ENCODE measurements at places on chromosomes 13 and 19.

GRCh38 chr13:58025821-58026220 lies 394.3 kb downstream of the PCDH17 start:
- no peak for DNase-seq

- DNase-seq: no peak
Observed at GRCh38 chr13:97432232-97432916, 1.6 kb upstream of the RAP2A start.

DNA sequence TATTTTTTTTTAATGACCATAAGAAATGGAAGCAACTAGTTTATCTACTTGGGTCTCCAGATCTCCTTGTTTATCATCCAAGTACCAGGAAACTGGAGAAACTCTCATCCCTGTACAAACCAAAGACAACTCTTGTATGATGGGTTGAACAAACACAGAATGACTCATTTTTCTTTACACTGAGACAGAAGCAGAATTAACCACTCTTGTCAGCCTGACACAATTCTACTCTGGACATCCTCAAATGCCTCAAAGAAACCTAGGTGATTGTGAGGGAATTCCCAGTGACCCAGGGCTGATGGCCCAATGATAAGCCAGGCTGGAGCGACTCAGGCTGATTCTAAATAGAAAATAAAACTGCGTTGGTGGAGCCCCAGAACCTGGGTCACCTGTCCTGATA lies 151.5 kb downstream of the ZNF737 start:
- DNase-seq: no peak

- no peak for DNase-seq
Observed at GRCh38 chr13:44363631-44364344, 9.8 kb upstream of the SERP2 start.

DNA sequence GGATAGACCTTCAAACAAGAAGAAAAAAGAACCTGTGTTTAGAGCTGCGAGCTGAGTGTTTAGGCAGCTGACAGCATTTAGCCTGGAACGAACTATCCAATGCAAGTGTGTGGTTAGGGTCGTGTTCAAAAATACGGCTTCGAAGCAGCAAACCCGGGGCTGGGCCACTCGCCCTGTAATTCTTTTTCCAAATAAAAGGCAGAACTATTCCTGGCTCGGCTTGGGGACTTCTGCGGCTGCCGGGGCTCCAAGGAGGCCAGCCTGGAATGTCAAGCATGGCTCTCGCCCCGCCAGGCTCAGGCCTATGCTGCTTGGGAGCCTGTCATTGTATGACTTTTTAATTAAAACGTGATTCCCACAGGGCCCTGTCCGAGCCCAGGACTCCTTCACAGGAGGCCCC lies 51.7 kb upstream of the KLF2 start:
- DNase-seq: no peak

DNA sequence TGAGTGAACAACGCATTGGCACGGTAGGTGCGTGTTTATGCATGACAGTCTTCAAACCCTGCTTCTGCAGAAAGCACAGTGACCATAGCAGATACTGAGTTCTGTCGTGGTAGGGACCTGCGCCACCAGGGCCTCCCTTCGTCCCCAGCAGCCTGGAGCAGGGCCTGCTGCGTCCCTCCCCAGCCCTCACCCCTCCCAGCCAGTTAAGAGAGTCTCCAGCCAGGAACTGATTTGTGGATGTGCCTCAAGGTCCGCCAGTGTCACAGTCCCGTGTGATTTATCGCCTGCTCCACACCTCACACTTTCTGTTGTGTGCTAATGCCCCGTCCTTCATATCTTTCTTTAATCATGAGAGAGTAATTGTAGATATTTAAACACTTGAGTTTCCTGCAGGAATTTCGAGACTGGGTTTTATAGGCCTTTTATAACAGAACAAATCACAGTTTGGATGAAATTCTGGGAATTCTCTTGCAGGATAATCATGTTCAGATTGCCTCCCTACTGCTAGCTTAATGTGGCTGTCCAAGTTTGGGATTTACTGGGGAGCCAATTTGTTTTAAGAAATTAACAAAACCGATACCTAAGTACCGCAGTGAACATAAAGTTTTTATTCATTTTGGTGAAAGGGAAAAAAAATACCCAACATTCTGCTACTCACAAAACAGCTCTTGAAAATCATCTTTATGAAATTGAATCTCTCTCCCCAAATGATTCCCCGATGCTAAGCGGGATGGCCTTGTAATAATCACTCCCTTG lies 438.6 kb downstream of the TSHZ3 start:
- no peak for DNase-seq

DNA sequence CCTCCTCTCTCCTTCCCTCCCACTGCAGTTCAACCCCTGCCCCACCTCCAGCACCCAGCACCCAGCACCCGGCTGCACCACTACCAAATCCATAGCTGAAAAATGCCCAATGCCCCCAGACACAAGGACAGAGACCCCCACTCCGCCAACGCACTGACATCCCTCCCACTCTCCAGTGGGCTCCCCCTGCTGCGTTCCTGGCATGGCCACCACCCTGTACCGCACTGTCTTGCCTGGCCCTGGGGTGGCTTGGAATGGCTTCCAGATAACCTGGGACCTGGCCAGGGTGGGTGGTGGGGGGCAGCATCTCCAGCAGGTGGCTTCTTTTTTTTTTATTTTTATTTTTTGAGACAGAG lies 5.8 kb upstream of the MKNK2 start:
- no peak for DNase-seq

- DNase-seq: peak; percentile 41
Observed at GRCh38 chr13:36030670-36031331, 100.4 kb downstream of the DCLK1 start.

DNA sequence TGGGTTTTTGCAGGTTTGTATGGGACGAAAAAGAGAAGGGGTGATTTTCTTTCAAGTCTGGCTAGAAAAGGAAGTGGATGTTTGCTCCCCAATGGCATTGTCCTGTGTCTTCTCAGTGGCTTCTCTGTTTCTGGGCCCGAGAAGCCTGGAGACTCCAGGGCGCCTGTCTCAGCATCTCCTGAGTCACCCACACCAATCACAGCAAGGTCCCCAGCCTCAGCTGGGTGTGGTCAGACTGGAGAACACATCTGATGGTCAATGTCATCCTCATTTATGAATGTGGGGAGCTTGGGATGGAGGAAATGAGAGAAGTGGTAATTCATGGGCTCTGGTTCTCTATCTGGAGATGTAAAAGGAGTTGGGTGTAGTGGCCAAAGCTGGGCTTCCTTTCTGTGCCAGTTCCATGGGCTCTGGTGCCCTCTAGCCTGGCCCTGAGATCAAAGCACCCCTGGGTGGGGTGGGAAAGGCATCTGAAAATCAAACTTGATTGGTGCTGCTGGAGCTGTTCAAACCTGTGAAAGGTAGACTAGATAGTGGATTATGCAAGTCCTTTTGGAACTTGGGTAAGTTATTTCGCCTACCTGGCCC lies 13.4 kb downstream of the RASL11A start:
- DNase-seq: no peak

GRCh38 chr13:94859278-94859691 lies 146.9 kb upstream of the SOX21 start:
- DNase-seq: peak; percentile 68

DNA sequence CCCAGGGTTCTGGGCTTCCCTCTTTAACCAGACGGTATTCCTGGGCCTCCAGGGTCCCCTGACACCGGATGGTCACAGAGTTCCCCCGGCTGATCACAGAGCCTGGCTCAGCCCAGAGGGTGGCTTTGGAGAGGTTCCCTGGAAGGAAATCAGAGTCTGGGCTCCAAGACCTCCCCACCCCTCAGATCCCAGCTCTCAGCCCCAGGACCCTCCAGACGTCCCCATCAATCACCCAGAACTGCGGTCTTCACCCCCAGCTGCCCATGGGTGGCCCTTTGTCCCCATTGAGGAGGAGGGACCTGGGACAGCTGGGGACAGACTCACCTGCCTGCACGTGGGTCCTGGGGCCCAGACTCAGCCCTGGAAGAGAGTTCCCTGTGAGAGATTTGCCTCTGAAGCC lies 955 bp downstream of the LILRA5 start:
- no peak for DNase-seq

DNA sequence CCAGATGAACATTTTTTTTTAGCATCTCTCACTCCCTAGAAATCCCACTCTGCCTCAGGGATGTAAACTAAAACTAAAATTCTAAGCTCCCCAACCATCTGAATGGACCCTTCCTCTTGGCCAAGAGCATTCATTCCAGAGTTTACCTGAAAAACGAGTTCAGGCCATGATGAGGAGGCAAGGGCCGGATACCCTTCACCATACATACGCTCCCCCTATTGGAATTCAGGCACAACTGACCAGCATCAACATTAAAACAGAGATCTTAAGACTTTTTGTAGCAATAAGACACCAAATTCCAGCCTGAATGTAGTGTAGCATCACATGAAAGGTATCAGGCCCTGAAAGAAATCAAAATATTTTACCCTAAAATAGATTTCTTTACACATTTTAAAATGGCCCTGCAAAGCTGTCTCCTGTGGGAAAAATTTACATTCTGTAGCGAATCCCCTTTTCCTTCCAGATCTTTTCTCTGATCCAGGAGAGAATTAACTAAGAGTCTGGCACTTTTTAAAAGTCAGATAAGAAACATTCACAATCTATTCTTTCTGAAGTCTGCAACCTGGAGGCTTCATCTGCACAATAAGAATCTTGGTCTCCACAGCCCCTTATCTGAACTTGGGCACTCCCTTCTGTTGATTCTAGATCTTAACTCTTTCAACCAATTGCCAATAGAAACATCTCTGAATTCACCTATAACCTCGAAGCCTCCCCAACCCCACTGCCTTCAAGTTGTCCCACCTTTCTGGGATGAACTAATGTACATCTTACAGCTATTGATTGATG lies 888.5 kb downstream of the UQCRFS1 start:
- DNase-seq: no peak

GRCh38 chr13:54841682-54842081 lies 1813.1 kb downstream of the OLFM4 start:
- no peak for DNase-seq

DNA sequence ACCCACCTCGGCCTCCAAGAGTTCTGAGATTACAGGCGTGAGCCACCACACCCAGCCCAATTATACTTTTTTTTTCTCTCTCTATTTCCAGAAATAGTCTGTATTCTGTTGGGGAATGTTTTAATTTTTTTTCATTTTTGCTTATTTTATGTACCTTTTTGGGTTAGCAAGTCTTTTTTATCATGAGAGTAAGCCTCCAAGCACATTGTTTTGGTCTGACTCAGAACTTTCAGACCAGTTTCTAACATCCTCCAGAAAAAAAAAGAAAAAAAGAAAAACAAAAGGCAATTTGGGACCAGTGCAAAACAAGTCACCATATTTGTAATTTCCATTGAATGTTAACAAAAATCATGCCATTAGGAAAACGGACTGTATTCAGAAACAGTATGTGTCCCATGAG lies 1465.5 kb downstream of the SLITRK5 start:
- no peak for DNase-seq

GRCh38 chr19:1460033-1460995 lies 10.4 kb downstream of the APC2 start:
- no peak for DNase-seq

DNA sequence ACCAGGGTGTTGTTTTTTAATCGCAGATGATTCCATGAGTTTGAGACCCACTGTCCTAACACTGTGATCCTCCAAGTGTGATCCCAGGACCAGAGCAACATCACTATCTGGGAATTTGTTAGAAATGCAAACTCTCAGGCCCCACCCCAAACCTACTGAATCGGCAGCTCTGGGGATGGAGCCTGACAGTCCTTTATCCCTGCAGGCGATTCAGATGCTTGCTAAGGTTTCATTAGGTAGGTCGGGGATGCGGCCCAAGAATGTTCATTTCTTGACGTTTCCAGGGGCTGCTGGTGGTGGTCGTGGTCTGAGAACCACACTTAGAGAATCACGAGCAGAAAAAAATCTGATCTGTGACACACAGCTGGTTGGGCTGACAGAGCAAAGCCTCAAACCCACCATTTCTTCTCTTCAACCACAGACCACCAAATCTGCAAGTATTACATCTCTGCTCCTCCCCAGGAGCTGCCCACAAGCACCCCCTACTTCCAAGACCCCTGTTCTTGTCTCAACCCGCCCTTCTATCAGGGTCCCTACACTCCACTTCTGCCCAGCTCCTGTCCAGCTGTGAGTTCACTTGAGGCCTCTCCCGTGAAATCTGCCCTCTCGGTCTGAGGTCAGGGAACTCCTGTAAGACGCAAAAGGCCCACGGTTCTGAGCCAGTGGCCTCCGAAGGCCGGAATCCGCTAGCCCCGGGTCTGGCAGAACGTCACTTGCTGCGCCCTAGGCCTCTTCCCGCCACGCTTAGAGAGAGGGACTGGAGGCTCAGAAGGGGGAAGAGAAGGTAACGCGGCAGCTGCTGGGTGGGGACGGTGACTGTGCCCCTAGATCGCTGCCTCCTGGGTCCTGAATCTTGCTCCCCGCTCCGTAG lies 1.1 kb upstream of the FARP1 start:
- DNase-seq: no peak

DNA sequence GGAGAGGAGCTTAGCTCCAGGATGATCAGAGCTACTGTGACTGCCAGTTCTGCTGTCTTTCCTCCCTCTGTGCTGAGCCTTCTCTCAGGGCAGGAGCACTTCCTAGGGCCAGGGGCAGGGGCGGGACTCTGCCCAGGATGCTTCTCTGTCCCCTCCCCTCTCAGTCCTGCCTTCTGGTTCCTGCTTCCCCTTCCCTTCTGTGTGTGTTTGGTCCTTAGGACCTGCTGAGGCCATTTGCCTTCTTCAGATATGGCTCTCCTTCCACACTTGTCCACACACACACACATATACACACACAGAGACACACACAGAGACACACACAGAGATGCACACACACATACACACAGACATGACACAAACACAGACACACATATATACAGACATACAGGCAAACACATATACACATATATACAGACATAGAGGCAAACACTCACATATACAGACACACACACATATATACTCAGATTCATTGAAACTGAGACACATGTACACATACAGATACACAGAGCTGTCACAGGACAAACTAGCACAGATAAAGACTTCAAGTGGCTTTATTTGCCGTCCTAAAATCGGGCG lies 22.0 kb upstream of the CD177 start:
- no peak for DNase-seq

DNA sequence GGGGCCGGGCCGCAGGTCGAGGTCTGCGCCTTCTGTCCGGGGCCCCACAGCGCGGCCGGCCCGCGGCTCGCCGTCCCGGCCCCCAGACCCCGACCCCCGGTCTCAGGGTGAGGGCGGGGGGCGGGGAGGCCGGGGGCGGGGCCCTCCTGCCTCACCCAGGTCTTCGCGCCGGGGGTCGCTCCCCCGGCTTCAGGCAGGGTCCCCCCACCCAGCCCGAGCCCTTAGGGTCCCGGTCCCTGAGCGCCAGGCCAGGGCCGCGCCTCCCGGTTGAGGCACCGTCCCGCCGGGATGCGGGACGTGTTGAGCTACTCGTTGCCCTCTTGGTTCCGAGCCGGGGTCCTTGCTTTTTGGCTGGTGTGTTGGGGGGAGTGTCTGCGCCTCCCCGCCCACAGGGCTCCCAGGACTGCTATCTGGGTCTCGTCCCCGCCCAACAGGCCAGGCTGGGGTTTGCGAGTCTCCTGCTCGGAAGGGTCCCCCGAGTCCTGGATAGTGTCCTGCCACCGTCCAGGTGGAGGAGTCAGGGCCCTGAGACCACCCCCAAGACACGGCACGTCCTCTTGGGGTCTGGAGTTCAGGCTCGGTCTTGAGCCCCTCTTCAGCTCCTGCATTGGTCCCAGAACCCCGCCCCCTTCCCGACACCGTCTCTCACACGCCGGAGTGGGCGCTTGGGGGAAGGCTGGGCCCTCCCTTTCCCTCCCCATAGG lies 452 bp downstream of the PIAS4 start:
- DNase-seq: no peak

Measured in brain pericyte (primary cell).